ENCODE measurements at places on chromosomes 1 and 21.

DNA sequence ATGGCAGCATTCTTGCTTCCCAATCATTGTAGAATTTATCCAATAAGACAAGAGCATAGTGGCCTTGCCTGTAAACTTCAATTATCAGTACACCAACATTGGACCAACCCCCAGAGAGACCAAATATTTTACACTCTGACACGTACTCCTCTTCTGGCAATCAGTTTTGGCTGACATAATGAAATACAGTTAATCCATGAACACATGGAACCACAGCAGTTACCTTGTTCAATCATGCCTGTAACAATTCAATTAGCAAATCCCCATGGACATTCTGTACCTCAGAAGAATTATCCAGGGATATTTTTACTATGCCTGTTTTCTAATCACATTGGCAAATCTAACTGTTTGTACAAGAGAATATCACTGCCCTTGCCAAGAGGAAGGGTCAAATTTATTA lies 2162.0 kb downstream of the MRPL39 start:
- DNase-seq, result no peak

- no peak for DNase-seq
Measured at GRCh38 chr1:115839029-115839678, 1.8 kb downstream of the NHLH2 start.

DNA sequence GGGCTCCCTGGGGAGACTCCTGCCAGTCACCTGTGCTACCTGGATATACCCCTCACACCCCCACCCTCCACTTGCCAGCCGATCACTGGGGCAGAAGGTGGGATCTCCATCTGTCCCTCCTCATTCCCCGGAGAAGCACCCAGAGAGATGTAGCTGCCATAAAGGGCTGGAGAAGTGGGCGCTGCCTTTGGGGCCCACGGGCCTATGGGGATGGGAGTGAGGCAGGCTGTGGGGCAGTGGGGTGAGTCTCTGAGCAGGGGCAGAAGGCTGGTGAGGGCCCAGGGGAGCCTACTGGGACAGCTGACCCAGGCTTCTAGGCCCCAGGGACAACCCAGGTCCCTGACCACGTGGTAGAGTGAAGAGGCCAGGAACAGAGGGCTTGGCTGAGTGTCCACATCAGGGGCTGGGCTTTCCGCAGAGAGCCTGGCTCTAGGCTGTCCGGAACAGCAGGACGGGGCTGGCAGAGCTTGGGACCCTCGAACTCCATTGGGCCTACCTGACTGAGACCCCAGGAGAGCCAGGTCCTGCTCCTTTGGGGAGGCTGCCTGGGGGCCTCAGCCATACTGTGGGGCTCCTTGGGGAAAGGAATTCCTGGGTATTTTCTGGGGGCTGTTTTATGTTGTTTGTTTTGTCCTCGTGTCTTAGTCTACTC lies 205.9 kb upstream of the VAMP3 start:
- no peak for DNase-seq

- DNase-seq, result no peak
Measured at GRCh38 chr1:85406887-85407533, 57.9 kb downstream of the DDAH1 start.

DNA sequence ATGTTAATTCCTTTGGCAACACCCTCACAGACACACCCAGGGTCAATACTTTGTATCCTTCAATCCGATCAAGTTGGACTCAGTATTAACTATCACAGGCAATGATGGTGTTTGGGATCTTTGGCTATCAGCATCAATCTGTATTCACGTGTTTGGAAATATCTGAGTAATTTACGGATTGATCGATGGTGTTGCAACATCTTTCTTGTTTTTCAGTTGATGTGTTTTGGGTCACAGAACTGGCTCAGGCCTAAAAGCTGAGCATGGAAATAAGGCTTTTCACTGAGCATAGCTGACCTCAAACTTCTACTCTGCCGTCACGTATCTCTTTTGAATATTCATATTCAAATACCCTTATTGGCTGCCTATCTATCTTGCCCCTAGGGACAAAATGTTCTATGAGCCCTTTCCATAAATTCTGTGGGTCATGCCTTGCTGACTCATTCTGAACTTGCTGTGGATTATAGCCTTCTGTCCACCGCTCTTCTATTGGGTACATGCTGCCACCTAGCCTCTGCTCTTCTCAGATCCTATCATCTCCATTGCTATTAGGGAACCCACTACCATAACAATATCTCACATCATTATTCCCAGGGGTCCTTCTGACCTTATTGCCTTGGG lies 156.0 kb downstream of the PDE4B start:
- DNase-seq, result no peak

GRCh38 chr1:15682936-15683341 lies 1.2 kb upstream of the PLEKHM2 start:
- no peak for DNase-seq

DNA sequence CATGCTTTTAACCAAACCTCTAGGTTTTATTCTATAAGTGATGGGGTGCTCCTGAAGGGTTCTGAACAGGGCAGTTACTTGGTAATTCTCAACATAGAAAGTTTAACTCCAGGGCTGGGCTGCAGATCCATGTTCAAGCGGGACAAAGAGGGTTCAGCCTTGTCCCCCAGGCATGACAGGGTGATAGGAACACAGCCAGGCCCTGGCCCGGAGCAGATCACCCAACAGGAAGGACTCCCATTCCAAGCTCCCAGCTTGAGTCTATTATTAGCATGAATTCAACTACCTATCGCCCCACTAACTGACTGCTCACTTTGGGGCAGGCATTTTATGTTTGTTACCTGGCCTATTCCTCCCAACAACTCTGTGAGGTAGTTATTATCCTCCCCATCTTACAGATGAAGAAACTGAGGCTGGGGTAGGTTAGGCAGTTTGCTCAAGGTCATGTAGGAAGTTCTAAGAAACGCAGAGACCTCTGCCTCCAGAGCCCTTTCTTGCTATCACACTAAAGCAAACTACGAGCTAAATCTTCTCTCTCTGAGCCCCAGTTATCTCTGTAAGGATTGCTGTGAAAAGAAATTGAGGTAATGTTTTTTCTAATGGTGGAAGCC lies 14.5 kb downstream of the ASAP3 start:
- no peak for DNase-seq

- no peak for DNase-seq
Measured at GRCh38 chr1:62420214-62420613, 16.6 kb upstream of the USP1 start.

- no peak for DNase-seq
Measured at GRCh38 chr1:215793180-215793579, 226.1 kb downstream of the KCTD3 start.

DNA sequence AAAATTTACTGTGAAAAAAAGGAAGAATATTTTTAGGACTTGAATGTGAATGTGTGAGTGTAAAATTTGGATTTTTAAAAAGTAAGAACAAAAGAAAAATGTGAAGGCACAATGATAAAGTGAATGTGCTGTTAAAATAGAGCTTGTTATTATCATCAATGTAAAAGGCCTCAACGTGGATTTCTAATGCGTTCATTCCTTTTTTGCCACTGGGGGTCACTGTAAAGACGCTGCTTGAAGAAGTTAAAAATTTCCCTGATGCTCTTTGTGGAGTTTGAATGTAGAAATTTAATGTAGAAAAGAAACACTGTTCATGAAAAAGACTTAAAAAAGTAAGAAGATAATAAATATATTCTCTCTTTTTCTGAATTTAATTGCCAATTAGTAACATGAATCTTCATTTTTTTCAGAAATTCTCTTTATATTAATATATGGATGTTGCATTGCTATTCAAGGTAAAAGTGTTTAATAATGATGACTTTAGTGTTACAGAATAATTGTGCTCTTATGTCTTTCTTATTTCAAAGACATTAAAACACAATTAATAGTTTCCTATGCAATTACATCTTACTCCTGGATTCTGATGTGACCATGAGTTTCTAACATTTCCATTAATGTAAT lies 161.5 kb downstream of the DNM3 start:
- DNase-seq, result no peak

GRCh38 chr1:172662464-172663109 lies 3.7 kb downstream of the FASLG start:
- peak; percentile 88 for DNase-seq

- DNase-seq, result no peak
Measured at GRCh38 chr1:90220941-90221693, 226.2 kb downstream of the ZNF326 start.

DNA sequence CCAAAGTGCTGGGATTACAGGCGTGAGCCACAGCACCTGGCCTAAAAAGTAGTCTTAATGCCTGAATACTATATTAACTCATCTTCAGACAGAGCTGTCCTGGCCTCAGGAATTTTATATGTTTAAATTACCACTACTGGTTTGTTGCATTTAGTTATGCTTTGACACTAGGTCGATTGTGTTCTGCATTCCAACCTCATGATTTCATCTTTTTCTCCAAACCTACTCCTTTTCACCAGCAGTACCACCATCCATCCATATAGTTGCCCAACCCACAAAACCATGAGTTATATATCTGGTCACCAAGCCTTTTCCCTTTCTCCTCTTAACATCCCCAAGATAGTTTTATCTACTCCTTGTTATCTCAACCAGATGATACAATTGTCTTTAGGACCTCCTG lies 22.6 kb downstream of the FMO5 start:
- DNase-seq, result no peak

GRCh38 chr1:167165948-167166689 lies 54.6 kb upstream of the POU2F1 start:
- DNase-seq, result no peak

GRCh38 chr1:243943671-243944428 lies 93.8 kb upstream of the AKT3 start:
- no peak for DNase-seq

- DNase-seq, result peak; percentile 54
Measured at GRCh38 chr1:89198491-89199072, at the start of gene GBP4. GBP4 (minus strand) TSS chr1:89198942; CDS start chr1:89198834, 108 bp downstream.

DNA sequence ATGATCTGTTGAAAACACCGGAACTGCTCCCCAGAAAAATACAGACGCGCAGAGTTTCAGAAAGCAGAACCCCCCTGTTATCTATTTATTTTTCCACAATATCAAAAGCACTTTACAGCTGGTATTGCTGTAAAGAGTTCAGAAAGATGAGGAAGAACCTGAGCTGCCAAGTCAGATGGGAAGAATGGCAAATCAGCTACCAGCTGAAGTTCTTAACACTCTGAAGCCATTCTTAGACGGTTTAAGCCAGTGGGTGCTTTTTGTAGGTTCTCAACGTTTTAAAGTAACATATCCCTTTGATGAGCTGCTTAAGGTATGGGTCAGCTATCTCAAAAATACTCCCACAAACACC lies 714 bp upstream of the AKIRIN1 start:
- DNase-seq, result no peak

- no peak for DNase-seq
Measured at GRCh38 chr1:45767035-45767434, 16.6 kb upstream of the IPP start.

- no peak for DNase-seq
Measured at GRCh38 chr1:209344156-209344555, 239.4 kb upstream of the CAMK1G start.

- no peak for DNase-seq
Measured at GRCh38 chr1:223334156-223334555, 29.8 kb downstream of the SUSD4 start.

- no peak for DNase-seq
Measured at GRCh38 chr1:193762236-193762635, 575.8 kb upstream of the B3GALT2 start.

DNA sequence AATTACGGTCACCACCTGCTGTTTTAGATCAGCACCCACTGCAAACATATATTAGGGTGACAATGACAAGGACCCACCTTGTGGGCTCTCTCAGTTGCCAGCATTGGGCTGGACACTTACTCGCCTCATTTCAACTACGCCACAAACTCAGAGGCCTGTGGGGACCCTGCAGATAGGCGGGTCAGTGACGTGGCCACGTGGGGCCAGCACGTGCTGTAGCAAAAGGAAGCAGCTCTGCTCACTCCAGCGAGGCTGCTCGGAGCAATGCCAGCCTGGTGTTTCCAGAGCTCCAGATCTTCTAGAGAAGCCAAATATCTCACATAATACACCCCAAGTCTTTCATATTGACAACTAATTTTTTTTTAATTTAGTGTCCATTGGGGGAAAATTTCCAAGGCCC lies 76.7 kb upstream of the TMEM51 start:
- DNase-seq, result no peak

GRCh38 chr1:83509301-83509781 lies 489.6 kb downstream of the TTLL7 start:
- DNase-seq, result no peak

GRCh38 chr1:23216771-23217420 lies 406 bp downstream of the HTR1D start:
- peak; percentile 46 for DNase-seq

- no peak for DNase-seq
Measured at GRCh38 chr1:241485145-241485544, 34.4 kb downstream of the FH start.

- DNase-seq, result no peak
Measured at GRCh38 chr1:26618561-26618960, 77.3 kb upstream of the ARID1A start.

- DNase-seq, result no peak
Measured at GRCh38 chr1:25458541-25459298, 28.0 kb downstream of the MACO1 start.

DNA sequence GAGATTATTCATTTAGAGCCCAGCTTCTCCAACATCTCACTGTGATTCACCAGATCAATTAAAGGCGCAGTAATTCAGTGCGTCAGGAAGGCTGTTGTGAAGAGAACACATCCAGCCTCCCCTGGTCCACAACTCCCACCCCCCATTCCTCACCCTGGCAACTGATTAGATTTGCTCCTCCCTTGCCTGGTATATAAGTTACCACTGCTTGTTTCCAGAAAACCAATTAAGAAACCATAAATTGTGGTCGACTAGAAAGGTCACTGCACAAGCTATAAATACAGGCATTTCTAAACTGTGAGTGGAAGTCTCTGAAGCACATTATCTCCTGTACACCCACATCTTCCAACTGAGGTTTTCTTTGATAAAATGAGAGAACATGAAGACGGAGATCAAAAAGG lies 41.9 kb downstream of the FAM163A start:
- DNase-seq, result no peak

DNA sequence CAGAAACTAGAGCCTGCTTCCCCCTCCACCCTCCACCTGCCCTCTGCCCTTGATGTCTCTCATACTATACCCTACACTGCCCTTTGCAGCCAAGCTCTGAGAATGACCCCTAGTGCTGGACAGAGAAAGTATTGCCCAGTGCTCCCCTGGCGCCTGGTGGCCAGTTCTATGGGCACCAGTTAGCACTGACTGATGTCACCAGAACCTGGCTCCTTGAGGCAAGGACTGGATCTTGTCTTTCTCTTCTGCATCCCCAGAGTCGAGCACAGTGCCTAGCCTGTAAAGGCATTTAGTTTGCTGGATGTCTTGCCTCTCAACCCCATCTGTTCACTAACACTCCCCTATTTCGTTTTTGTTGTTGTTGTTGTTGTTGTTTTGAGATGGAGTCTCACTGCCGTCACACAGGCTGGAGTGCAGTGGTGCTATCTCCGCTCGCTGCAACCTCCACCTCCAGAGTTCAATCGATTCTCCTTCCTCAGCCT lies 5.9 kb downstream of the PHLDA3 start:
- no peak for DNase-seq

- no peak for DNase-seq
Measured at GRCh38 chr1:55524006-55524405, 308.8 kb upstream of the USP24 start.

Data from activated naive CD4-positive, alpha-beta T cell treated with anti-CD3 and anti-CD28 coated beads, Interleukin-2, amount 50 U/mL, for 16 hours (primary cell).